ENCODE measurements at places on chromosomes 6 and 20.

DNA sequence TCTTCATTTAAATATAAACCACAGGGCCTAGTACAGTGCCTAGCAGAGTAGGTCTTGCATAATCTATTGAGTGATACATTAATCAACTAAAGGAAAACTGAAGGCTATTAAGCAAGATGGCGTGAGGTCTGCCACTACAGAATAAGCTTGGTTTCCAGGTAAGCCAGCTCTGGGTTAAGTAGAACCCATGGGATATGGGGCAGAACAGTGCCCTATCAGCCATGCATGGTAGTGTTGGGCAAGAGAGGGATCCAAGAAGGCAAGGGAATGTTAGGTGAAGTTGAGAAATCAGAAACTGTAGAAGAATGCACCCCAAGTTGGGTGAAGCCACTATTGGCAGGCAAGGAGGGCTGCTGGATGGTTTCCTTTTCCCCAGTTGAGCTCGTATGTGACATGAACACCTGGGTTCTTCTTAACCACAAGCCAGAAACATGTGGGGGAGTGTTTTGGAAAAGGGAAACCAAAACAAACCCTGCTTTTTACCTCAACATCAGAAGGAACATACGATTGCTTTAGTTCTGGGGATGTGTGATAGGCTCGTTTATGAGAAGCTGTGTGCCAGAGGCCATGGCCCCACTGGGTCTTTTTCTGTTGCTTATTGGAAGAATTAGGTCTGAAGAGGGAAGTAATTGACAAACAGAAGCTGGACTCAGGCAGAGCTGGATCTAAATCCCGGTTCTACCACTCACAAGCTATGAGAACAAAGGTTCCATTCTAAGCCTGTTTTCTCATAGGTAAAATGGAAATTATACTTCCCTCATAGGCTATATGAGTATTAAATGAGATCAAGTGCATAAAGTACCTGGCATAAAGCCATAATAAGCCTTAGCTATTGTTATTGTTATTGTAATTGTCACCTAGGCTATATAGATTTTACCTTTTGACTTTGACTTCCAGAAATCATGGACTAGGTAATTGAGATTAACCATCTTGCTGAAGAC lies 33.5 kb downstream of the NEDD9 start:
- DNase-seq = no peak

DNA sequence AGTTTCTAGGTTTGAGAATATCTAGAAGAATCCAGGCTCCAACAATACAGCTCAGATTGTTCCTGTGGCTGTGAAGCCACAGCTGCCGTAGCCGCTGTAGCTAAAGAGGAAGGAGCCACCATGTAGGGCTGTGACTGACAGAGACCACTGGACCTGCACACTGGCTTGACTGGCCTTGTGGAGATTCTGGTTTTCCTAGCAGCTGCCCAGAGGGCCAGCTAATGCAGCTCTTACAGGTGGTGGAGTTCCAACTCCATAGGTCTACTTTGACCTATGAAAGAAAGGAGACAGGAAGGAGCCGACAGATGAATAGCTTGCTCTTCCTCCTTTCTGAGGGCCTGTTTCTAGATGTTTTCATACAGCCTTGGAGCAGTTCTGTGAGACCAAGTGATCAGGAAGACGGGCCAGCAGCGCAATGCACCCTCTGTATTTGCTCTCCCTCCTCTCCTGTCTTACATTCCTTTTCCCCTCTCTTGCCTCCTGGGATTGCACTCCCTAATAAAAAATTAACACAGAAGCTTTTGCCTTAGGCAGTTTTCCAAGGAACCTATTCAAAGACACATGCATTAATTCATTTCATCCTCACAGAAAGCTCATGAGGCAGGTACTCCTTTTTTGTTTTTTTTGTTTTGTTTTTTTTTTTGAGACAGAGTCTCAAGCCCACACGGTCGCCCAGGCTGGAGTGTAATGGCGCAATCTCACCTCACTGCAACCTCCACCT lies 51.8 kb upstream of the MYB start:
- no peak for DNase-seq

GRCh38 chr6:119449331-119450156 lies 100.0 kb upstream of the MAN1A1 start:
- no peak for DNase-seq

GRCh38 chr6:105714846-105715245 lies 312.0 kb upstream of the PREP start:
- no peak for DNase-seq

DNA sequence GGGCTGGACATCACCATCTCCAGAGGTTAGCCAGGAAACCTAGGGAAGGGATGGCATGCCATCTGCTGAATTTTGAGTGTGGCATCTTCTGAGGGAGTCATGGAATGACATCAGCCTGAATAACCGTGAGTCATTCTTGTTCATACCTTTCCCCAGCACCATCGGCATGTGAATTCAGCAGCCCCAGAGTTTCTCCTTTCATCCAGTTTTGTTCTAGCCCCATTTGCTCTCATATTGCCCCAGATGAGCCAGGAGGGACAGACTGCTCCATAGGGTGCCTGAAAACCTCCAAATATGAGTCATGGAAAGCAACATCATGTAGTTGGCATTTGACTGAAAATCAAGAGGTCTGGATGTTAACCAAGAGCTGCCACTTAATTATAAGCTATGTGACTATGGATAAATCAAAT lies 219.2 kb upstream of the SGK1 start:
- no peak for DNase-seq

DNA sequence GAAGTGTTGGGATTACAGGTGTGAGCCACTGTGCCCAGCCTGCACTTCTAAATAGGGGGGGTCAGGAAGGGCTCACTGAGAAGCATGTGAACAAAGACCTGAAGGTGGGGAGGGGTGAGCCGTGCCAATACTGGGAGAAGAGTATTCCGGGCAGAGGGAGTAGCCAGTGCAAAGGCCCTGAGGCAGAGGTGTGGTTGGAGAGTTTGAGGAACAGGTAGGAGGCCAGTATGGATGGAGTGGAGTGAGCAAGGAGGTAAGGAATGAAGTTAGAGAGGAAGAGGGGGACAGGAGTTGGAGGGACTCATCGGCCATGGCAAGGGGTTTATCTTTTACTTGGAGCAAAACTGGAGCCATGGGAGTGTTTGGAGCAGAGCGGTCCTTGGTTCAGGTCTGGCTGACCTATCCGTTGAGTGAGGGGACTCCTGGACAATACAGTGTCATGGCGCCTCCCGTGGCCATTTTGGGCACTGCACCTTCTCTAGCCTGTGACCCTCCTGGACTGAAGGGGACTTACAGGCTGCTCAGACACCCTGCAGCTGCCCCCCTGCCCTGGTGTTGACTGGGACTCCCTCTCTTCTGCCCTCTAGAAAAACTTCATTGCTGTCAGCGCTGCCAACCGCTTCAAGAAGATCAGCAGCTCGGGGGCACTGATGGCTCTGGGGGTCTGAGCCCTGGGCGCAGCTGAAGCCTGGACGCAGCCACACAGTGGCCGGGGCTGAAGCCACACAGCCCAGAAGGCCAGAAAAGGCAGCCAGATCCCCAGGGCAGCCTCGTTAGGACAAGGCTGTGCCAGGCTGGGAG lies 12.1 kb downstream of the FOXS1 start:
- no peak for DNase-seq

DNA sequence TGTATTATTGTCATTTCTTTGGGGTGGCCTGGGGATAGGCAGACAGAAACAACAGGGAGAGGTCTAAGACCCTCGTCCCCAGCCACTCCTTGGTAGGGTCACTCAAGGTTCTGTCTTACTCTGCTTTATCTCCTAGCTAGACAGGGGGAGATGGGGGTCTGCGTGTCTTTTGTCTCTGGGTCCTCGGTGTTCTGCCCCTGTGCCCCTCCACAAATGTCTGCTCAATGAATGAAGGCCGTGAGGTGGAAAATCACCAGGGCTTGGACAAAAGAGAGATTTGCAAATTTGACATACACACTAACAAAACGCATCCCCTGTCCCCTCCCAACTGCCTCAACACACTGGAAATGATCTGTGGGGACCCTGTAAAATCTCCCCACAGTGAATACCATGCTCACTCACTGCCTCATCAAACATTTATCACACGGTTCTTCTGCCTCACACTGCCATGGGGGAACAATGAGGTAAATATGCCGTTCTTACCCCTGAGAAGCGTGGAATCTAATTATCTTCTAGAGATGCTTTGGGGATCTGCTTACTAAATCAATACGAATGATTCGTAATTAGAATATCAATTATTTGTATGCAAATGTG lies 13.2 kb upstream of the VAPB start:
- no peak for DNase-seq

DNA sequence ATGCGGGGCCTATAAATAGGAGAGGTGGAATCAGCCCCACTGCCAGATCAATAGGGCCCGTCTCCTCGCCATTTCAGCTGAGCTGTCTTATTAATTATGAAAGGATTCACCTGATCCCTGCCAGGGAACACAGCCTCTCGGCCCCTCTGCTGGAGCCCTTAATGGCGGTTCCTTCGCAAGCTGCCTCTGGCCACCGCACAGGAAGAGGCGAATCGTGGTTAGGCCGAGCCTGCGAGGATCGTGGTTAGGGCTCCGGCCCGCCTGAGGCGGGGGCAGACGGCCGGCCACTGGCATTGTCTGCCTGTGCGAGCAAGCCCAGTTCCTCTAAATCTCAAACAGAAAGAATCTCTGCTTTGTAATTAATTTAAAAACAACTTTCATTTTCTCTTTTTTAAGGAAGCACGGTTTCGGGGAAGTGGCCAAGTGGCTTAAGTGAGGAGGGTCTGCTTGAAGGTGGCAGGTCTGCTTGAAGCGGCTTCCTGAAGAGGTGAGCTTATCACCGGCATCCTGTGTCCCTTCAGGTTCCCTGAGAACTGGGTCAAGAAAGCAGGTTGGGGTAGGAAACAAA lies 9.2 kb downstream of the NRN1 start:
- DNase-seq = no peak

DNA sequence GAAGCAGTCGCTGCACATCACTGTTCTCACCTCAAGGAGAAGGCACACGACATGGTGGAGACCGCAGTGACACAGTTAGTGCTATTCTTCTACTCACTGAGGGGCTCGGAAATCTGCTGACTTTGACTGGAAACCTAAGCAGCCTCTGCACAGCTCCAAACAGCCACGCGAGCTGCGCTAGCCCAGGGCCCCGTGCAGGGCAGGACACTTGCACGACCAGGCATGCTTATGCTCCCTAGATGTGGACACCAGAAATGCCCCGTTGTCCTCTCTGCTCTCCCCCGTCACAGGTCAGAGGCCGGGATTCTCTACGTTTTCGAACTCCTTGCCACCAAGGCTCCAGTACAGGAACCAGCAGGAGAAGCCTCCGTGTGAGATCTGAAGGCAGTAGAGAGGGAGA lies 201.1 kb downstream of the WDR27 start:
- DNase-seq = no peak

DNA sequence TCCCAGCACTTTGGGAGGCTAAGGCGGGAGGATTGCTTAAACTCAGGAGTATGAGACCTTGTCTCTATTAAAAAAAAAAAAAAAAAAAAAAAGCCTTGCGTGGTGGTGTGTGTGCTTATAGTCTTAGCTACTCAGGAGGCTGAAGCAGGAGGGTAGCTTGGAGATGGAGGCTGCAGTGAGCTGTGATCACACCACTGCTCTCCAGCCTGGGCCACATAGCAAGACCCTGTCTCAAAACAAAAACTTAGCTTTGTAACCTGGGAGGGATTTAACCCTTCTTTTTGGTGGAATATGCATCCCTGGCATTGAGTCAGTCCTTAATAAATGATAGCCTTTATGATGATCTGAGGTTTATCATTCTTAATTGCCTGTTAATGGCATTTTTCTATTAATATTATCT lies 12.8 kb downstream of the ASXL1 start:
- DNase-seq = no peak

GRCh38 chr20:25077610-25078169 lies 4.3 kb downstream of the VSX1 start:
- peak; percentile 74 for DNase-seq

DNA sequence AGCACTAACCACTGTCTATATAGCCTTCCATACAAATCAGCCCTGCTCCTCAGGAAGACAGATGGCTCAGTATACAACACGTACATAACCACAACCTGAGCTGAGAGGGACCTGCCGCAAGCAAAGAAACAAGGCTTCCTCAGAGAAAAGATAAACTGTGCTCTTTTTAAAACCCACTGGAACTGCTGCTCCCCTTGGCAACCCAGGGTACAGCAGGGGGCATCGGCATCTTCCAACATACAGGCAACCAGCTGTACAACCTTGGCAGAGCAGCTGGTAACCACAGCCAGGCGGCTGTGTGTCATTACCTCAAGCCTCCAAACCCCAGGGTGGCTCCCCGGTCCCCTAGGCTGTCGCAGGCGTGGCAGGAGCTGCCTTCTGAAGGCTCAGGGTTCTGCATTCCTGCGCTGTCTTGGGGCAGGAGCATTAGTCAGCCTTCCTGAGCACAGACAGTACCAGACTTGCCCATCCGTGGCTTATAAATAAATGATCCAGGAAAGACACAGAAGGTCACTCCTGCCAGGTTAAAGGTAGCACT lies 249.5 kb downstream of the ADGRG6 start:
- no peak for DNase-seq
